ENCODE measurements at places on chromosomes 16 and 17.

GRCh38 chr17:12996357-12996756, 21.5 kb downstream of the ELAC2 start:
- no peak for DNase-seq

GRCh38 chr17:64974750-64975317, 55.6 kb upstream of the LRRC37A3 start:
- no peak for DNase-seq

GRCh38 chr16:3413730-3414379, 12.8 kb downstream of the ZNF174 start:
- DNase-seq, result no peak

DNA sequence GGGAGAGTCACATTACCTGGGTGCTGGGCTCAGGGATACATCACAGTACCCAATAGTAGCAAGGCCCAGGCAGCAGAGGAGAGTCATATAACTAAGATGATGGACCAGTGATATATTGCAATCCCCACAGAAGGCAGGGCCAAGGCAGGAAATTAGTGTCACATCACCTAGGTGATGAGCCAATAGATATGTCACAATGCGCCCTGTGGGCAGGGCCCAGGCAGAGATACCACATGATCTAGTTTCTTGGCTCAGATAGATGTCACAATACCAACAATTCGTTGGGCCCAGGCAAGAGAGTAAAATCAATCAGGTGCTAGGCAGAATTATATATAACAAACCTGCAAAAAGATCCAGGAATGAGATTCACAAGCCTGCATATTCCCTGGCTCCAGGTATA, 2111.5 kb downstream of the TP53TG3F start:
- DNase-seq, result no peak

Data from stimulated activated CD4-positive, alpha-beta T cell treated with anti-CD3 and anti-CD28 coated beads, Interleukin-4, amount 100 ng/mL, for 48 hours (primary cell).